ENCODE measurements at places on chromosomes 7 and 10.
A peak's percentile ranks its signal among the peaks of the same experiment; 100 is the strongest.

DNA sequence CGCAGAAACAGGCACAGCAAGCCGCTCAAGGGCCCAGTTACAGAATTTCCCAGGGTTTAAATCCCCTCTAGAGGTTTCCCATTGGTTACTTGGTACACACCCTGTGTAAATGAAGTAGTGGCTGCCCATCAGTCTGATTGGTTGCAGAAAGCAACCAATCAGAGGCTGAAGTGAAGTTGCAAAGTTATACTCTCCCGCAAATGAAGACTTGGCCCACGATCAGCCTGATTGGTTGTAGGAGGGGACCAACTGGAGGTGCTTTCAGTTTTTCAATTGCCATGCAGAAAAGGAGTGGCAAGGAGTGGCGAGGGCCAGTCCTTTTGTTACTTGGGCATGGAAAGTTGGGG lies 909.2 kb upstream of the AUTS2 start:
- no peak for DNase-seq

- DNase-seq: no peak
Measured at GRCh38 chr7:30448461-30449189, 30.0 kb downstream of the NOD1 start.

- DNase-seq: no peak
Measured at GRCh38 chr10:26488344-26488743, 50.2 kb downstream of the APBB1IP start.

- no peak for DNase-seq
Measured at GRCh38 chr10:130956251-130956650, 355.3 kb downstream of the TCERG1L start.

DNA sequence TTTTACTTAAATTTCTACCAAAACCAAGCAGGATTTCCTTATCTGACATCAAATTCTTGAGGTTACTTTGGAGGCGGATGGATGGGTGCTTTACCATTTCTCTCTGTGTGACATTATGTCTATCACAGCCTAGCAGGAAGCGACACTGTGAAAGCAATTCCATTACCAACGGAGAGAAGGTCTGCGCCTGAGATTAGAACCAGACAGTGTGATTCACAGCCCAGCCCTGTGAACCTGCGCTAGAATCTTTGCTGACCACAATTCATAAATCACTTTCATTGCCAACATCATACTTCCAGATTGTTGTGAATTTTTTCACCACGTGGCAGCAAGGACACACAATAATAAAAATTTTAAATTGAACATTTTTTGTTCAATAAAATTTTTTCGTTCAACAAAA lies 126.5 kb downstream of the CUBN start:
- no peak for DNase-seq

GRCh38 chr10:25501912-25502311 lies 327.1 kb downstream of the GPR158 start:
- DNase-seq: no peak

GRCh38 chr10:20852303-20852702 lies 44.8 kb downstream of the NEBL start:
- DNase-seq: no peak

GRCh38 chr7:128705891-128706333 lies 33.2 kb upstream of the CALU start:
- no peak for DNase-seq

DNA sequence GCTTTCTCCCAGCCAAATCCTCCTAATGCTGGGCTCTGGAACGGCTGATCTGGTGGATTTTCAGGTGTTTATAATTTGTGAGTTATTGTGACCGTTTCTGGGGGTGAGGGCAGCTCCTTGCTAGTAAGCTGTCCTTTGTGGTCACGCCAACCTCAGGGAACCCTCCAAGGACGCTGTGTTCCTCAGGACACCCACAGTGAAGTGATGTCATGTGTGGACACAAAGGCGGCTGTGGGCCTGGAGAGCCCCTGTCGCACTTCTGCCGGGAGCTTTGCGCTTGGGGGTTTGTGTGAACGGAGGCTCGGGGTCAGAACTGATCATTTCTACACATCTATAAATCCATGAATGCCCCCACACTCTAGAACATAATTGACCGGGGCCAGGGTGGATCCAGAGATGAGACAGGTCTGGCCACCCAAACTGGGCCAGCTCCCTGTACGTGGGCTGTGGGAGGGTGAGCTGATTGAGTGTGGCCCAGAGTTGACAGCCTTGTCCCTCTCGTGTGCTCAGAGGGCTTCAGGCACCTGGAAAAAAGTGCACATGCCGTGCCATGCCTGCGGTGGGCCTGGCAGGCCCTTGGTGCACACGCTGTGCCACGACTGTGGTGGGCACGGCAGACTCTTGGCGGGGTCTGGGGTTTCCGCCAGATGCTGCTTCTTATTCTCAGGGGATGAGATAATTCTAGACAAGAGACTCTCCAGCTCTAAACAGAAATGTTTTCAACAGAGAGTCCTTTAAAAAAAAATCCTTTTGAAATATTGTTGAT lies 130.2 kb downstream of the VIPR2 start:
- no peak for DNase-seq

GRCh38 chr10:97640868-97641811 lies 669 bp downstream of the PI4K2A start:
- DNase-seq: peak; percentile 66

DNA sequence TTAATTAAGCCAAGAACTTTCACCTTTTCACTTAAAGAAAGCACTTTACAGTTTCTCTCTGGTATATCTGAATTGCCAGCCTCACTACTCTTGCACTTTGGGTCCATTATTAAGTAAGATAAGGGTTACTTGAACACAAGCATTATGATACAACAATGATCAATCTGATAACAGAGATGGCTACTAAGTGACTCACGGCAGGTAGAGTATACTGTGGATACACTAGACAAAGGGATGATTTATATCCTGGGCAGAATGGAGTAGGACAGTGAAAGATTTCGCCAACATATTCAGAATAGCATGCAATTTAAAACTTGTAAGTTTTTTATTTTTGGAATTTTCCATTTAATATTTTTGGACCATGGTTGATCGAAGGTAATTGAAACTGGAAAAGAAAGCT lies 34.3 kb upstream of the ITGB8 start:
- no peak for DNase-seq

DNA sequence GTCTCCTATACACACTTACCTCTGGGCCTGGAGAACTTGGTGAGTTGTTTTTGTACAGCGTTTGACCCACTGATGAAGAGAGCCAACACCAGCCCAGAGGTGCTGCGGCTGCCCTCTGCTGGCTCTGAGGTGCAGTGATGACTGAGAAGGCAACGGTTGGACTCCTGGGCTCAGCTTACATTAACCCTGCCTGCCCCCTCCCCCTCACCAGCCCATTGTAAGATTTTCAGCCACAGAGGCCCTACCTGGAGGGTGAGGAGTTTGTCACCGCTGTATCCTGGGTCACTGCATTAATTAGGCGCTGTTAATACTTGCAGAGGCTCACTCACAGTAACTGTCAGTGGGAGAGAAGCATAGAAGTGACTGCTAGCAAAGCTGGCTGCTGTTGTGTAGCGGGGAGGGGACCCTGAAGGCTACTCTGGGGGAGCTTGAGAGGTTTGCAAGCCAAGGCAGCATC lies 19.0 kb upstream of the ANKRD2 start:
- DNase-seq: peak; percentile 59

DNA sequence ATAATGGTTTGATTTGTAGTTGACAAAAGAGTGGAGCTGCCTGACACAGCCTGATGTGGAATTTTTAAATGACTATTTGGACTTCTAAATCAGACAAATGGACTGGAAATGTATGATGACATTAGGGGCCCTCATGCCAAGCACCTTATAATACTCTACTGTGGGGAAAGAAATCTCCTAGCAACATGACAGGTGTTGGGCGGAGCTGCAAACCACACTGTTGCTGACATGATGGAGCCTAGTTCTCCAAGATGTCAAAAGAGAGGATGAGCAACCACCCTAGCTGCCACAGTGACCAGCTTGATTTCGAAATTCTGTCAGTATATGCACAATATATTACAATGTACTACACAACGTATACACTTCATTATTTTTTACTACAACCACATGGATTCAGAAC lies 65.8 kb downstream of the RHOBTB1 start:
- DNase-seq: no peak

DNA sequence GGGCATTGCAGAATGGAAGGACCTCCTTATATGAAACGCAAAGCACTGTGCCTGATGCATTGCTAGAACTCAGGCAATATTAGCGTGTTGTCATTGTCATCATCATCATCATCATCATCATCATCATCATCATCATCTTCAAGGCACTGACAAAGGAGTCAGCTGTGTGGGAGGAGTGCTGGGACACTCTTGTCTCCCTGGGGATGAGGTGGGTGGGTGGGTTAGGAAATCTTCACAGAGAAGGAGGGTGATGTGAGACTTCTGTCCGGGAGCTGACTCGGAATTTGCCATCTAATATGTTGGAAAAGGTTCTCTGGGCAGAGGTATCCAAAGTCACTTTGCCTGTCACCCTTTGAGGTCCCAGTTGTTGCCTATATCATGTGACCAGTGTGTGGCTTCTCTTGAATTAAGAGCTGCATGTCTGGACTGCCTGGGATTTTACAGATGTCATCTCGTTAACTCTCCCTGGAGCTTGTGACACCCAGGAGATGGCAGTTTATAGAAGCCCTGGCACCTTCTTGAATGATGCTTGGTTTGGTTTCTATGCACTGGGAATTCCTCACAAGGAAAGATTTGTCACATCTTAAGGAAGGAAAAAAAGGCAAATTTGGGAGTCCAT lies 7.1 kb downstream of the HTRA1 start:
- no peak for DNase-seq

GRCh38 chr7:3338161-3338560 lies 37.1 kb downstream of the SDK1 start:
- DNase-seq: no peak

DNA sequence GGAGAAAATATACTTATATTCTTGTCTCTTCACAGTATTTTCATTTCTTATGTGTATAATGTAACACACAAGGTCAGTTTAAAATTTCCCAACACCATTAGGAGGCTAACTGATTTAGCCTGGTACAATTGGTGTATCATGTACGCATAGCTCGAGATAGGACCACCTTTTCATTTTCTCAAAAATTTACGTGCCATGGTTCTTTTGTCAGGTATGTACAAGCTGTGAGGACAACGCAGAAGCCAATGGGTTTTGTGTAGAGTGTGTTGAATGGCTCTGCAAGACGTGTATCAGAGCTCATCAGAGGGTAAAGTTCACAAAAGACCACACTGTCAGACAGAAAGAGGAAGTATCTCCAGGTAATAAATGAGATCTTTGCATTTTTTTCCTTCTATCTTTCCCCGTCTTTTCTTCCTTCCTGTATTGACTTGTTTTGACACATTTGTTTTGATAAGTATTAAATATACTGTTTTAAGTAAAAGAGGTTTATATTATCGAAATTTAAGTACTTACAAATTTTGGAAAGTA lies 55.0 kb downstream of the TRIM24 start:
- peak; percentile 5 for DNase-seq

- DNase-seq: no peak
Measured at GRCh38 chr7:12757443-12757842, 70.0 kb downstream of the ARL4A start.

- DNase-seq: no peak
Measured at GRCh38 chr7:30975256-30975899, 11.6 kb downstream of the GHRHR start.
